ENCODE measurements at places on chromosomes 13 and 19.

DNA sequence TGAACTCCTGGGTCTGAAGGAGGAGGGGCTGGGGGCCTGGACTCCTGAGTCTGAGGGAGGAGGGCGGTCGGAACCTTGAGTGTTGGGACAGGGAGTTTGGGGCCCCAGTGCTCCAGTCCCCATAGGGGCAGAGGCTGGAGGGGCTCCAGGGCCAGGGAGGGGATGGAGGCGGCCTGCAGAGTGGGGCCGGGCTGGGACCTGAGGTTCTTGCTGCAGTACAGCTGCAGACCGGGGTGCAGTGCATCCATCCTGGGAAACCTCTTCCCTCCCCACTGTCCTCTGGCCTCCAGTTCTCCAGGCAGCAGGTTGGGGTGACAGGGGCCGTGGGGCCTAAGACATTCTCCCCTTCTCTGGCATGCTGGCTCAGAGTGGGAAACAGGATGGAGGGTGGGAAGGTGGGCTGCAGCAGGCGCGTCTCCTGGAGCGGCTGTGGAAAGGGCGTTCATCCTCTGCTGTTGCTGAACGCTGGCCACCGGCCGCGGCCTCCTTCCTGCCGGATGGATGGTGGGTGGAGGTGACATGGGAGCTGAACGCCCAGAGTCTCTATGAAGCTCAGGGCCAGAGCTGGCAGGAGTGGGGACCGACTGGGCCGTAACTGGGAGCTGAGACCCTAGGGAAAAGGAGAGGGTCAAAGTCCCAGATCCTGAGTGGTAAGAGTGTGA lies 1.6 kb downstream of the BRSK1 start:
- no peak for DNase-seq

DNA sequence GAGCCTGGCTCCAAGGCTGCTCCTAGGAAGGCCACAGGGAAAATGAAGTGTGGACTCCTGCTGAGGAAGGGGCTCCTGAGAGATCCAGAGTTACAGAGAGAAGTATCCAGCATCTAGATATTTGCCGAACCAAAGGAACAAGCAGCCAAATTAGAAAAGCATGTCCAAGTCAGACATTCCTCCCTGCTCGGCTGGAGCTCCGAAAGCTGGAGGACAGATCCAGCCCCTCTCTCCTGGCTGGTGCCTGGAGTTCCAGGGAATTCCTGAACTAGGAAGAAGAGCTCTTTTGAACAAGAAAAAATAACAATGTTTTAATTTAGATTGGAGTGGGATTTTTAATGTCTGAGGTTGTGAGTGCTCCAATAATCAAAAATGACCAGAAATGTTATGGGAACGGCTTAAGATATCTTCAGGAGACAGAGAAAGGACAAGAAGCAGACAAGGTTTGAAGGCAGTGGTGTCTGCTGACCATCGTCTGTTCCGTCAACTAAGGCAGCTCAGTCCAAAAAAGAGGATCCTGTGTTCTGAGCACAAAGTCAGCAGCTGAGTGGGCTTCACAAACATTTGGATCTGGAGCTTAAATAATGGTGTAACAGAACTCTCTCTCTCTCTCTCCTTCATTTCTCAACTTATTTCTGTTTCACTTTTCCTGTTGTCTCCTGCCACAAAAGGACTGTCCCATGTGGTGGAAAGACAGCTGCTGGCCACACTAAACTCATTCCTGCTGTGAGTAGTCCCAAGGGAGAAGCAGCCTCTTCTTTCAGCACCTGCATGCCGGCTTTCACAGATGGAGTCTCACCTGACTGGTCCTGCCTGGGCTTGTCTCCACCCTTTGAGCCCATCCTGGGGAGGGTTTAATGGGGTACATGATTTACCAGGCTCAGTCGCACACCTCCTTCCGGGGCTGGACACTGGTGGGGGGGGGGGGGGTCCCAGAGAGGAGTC lies 31.5 kb upstream of the IRS2 start:
- DNase-seq = no peak

DNA sequence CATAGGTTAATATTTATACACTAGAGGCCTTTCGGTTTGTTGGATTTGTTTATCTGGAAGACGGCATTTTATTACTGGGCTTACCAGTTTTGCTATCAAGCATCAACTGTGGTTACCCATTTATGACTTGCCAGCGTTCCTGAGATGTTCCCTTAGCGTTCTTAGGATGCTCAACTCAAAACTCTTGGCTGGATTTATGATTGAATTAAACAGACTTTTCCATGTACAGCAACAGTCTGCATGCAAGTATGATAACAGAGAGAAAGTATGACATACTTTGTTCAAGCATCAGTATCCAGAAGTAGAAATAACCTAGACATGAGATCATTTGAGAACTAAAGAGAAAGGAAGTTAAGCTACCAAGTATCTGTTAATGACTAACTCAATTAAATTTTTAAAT lies 29.9 kb upstream of the RNF113B start:
- DNase-seq = no peak

DNA sequence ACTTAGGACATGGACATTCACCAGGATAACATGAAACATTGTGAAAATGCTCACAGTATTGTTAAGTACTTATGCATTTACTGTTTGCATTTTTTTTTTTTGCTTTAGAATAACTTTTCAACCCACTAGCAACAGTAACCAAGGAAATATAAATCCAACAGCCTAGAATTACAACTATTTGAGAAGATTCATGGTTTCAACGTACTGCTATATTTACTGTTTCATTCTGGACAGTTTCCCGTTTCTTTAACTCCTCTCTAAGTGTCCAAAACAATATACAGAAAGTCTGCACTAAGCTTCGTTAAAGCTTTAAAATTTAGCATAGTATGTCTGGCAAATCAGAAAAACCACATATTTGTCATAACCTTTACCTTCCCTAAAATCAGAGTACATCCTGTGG lies 2.7 kb downstream of the SMAD9 start:
- no peak for DNase-seq

DNA sequence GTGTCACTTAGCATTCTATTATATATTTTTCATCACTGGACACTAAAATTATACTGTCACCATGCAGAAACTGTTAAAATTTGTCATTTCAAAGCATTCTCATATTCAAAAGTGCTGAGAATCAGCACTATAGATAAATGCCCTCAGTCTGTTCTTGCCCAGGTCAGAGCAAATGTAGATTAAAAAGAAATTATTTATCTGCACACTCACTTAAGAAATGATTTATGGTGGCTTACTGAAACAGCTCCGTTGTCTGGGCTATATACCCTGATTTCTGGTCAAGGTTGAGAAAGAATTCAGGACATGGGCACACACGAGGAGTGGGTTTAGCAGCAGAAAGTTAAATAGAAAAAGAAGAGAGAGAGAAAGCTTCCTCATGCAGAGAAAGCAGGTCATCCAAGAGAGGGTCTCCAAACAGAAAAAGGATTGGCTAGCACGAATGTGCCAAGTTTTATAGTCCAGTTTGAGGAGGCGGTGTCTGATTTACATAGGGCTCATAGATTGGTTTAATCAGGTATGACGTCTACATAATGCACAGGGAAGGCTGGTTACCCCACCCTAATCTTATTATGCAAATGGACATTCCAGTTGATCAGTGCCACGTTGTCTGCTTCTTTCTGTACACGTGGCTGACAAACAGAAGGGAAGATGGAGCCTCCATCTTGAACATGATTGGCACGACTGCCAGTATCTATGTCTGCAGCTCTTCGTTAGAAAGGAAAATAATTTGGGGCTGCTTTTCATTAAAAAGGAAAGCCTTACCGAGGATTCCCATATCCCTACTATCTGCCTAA lies 47.3 kb upstream of the N4BP2L1 start:
- no peak for DNase-seq

DNA sequence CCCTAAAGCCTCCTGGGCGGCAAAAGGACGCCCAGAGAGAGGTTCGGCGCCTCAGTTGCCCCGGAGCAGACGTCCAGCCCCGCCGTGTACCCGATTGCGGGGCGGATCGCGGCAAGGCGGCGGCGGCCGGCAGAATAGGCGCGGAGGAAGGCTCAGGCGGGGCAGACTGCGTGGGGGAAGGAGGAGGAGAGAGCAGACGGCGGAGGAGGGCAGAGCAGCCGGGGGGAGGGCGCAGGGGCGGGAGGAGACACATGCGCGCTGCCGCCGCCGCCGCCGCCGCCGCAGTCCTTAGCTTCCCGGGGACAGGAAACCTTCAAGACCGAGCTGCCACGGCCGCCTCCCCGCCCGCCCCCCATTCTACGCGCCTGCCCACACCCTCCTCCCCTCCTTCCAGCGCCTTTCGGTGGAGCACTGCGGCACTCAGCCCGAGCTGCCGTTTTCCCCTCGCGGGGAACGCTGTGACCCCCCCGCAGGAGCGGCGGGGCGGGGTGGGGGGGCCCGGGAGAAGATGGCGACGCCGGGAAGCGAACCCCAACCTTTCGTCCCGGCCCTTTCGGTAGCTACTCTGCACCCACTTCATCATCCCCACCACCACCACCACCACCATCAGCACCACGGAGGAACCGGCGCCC lies at the start of gene LRCH1:
Gene LRCH1 (plus strand): TSS at position 282 of the 632 bp plus-strand sequence. CDS start 227 bp downstream, at position 509.
- peak; percentile 72 for DNase-seq

DNA sequence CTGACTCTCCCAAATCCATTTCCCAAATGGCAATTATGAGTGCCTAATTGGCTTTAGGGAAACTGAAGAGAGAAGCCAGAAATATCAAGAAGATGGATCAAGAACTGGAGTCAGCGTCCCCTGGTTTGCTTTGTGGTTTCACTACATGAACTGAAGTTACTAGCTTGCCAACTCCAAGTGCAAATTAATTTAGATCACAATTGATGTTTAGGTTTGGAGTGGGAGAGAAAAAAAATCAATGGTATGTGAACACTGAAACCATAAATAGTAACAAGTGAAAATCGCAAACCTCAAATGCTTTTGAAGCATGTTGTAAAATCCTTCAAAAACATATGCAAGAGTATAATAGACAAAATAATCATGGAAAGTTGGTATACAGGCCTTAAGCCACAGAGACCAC lies 1528.6 kb upstream of the SLC10A2 start:
- DNase-seq = no peak

GRCh38 chr19:49474542-49474924 lies 518 bp downstream of the FLT3LG start:
- no peak for DNase-seq

DNA sequence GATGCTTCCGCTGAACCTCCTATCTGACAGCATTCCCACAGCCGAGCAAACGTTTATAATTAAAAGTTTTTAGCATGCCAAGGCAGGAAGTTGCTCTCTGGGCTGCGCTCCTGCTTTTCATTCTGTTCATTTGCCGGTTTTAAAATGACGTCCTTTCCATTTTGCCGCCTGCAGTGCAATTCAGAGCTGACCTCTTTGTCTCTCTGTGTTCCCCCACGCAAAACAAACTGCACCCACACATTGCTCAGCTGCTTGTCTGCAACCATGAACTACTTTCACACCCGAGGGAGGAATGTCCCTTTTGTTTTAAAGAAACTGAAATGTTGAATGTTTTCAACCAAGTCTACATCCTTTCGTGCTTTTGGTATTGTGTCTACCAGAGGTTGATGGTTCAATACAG lies 416.5 kb downstream of the EFNB2 start:
- DNase-seq = no peak

DNA sequence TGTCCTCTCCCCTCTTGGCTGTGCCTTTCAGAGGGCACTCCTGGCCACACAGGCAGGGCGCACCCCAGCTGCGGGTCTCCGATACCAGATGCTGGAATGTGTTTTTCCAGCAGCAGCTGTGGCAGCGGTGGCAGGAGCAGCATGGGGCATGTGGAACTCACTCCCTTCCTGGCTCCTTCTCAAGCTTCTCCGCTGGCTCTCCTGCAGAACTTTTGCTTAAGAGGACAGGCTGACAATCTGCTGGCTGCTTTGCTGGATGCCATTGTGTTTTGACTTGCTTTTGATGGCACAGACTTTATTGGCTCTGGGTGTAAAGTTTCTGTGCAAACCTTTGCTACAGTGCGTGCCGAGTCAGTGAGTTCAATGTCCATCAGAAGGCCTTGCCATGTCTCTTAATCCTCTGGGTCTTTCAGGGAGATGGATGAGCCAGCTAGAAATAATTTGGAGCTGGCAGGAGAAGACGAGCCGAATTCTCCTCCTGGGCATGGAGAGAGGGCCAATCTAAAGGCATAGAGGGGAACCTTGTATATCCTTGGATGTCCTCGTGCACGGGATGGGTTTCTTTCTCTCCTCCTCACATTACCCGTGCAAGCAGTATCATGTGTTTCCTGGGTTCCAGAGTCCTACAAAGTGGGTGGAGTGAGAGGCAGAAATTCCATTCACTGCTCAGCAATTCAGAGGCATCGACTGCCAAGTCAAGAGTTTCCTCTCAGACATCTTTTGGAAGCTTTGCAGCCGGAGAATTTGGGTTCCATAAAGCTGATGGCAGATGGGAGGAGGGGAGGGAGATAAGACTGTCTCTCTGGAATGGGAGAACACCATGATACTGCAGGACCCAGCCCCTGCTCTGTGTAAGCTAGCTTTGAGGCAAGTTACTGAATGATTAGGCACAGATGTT lies 231.2 kb downstream of the FGF9 start:
- peak; percentile 14 for DNase-seq

DNA sequence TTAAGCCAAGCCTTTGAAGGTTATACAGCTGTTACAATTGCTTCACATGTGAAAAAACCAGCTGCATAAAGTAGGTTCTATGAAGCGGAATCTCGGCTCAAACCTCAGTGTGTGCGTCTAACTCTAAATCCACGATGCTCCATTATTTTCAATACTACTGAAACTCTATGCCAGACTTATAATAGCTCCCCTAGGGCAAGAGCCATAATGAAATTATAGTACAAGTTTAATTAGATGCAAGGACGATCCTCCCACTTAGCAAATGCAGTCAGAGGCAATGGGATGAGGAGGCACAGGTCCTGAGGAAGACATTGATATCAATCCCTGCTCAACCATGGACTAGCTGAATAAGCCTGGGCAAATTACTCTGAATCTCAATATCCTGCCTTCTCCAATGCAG lies 31.1 kb downstream of the SLC7A1 start:
- no peak for DNase-seq

Measured in HuH-7 (cell line).